ENCODE measurements at places on chromosomes 7 and 10. TPM values are rescaled to one million over a fixed set of nuclear protein-coding genes. Genes with fewer than 3 reads are reported as not detected.

The OR2AE1 gene
- 0.28 TPM for total RNA-seq

The OR9A2 gene
- not detected for total RNA-seq

The CPN1 gene
- not detected for total RNA-seq

The GIMAP5 gene
- total RNA-seq = 0.28 TPM

The ZNRF2 gene
- total RNA-seq = 5.4 TPM

The LRRC18 gene
- total RNA-seq = not detected

The PTPN20 gene
- 1.3 TPM for total RNA-seq

The NODAL gene
- total RNA-seq = not detected

The IDE gene
- 19.2 TPM for total RNA-seq

The ABCA13 gene
- total RNA-seq = 0.56 TPM

The CCL24 gene
- total RNA-seq = not detected

Data from regular cardiac myocyte (primary cell).